A549 treated with CpdA at 1 μM for 4 hours (cell line): ENCODE measurements at places on chromosomes 6 and 20. TPM values are rescaled to one million over a fixed set of nuclear protein-coding genes. Genes with fewer than 3 reads are reported as not detected.

MYH7B gene
- total RNA-seq, result 0.02 to 0.20 TPM (median 0.06 TPM) in 4 of 5 replicates, not detected in the other

WFDC12 gene
- total RNA-seq, result not detected in 5 replicates

B4GALT5 gene
- 44.7 to 57.9 TPM (median 55.1 TPM) in 5 replicates for total RNA-seq

SPEF1 gene
- total RNA-seq, result 1.4 to 2.1 TPM (median 1.9 TPM) in 5 replicates

FYN gene
- 4.0 to 5.2 TPM (median 4.2 TPM) in 5 replicates for total RNA-seq

VSX1 gene
- total RNA-seq, result 0.49 to 0.90 TPM (median 0.77 TPM) in 5 replicates

E2F1 gene
- total RNA-seq, result 27.2 to 31.6 TPM (median 29.4 TPM) in 5 replicates

PHACTR2 gene
- 3.6 to 5.4 TPM (median 4.0 TPM) in 5 replicates for total RNA-seq

SLC22A16 gene
- total RNA-seq, result not detected in 5 replicates

DSTN gene
- 668 to 854 TPM (median 686 TPM) in 5 replicates for total RNA-seq
